NCI-H2029 treated with DMSO at 0.1 percent for 48 hours (cell line): ENCODE measurements at places on chromosomes 1 and 21.
A peak's percentile ranks its signal among the peaks of the same experiment; 100 is the strongest.

DNA sequence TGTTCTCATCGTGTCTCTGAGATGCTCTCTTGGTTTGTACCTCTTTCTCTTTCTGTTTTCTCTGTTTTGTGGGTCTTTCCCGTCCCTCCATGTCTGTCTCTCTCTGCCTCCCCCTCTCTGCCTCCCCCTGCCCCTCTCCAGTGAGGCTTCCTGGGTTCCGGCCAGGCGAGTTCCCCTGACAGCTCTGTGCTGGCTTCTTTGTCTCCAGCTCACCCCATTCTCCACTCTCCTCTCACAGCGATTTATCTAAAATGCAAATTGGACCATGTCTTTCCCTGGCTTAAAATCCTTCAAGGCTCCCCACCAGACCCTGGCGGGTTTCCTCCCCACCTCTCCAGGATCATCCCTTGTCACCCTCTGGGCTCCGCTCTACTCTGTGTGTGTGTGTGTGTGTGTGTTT is 202.4 kb upstream of the POU3F1 start:
- DNase-seq: no peak

DNA sequence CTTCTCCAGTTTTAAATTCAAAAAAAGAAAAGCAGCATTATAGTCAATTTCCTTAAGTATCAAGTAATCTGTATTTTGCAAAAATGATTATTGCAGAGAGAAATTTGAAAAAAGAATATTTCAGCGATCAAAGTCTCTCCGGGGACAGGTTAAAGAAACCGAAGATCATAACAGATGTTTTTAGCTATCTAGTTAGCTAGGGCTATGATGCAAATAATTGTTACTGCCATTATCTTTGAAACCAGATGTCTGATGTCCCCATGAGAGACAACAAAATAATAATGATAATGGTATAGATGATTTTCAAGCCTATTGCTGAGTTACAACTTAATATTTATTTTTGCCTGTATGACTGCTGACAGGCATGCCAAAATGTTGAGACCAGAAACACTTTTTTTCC is 1326.0 kb downstream of the PLA2G4A start:
- no peak for DNase-seq

- peak; percentile 50 for DNase-seq
Observed at GRCh38 chr1:37752583-37753471, 12.1 kb downstream of the EPHA10 start.

- DNase-seq: no peak
Observed at GRCh38 chr21:44732956-44733355, 21.6 kb upstream of the TSPEAR start.

GRCh38 chr1:3651930-3652547 is at the start of gene TP73:
Gene TP73, plus strand, starts transcription at chr1:3652516. Its CDS starts 29,850 bp downstream, at chr1:3682366.
- no peak for DNase-seq

DNA sequence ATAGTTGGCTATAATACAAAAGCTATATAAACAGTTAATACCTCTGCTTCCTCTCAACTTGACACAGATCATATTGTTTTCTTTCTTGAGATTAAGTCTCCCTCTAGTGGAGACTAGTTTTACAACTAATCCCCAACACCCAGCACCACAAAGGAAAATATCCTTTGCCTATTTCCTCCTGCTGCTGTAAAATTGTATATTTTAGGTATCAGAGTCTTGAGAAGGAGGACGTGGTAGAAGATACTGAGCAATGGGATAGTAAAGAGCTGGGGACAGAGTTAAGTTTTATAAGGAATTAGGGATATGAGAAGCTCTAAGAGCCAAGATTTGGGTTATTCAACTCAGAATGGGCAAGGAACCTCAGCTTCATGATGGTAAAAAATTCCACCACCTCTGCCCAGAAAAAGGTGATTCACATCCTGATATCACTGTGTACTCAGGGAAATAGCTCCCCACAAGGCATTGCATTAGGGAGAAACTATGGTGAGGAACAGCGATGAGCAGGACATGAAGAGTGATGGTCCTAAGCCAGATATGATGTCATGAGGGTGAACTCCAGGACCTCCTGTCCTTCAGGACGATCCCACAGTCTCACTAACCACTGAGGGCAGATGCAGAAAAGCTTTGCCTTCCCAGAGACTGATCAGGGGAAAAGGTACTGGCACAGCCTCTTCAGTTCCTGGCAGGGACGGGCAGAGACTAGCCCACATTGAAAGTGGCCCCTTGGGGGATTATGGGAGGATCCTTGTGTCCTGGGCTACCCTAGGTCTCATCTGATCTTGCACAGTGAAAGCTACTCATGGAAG is 14.7 kb upstream of the CFAP126 start:
- DNase-seq: peak; percentile 37

DNA sequence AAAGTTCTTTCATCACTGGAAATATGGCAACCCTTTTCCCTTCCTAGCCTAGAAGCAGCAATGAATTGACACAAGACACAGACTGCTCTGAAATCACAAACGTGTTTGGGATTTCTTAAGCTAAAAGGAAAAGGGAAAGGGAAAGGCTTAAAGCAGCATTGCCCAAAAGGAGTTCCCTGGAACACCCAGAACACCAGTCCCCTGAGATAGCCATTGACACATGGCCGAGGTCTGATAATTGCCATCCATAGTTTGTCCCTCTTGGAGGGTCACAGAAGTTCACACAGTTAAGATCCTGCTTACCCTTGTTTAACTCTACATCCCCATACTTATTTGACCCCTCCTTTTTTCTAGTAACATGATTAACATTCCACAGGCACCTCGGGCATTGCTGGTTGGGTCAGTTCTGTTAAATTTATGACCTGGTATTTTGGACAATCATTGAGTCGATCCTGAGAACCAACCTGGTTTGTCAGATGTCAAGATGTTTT is 72.9 kb downstream of the ZNF281 start:
- no peak for DNase-seq

- no peak for DNase-seq
Observed at GRCh38 chr1:238892612-238893011, 493.8 kb upstream of the CHRM3 start.
